ENCODE measurements at places on chromosomes 13 and 19.

DNA sequence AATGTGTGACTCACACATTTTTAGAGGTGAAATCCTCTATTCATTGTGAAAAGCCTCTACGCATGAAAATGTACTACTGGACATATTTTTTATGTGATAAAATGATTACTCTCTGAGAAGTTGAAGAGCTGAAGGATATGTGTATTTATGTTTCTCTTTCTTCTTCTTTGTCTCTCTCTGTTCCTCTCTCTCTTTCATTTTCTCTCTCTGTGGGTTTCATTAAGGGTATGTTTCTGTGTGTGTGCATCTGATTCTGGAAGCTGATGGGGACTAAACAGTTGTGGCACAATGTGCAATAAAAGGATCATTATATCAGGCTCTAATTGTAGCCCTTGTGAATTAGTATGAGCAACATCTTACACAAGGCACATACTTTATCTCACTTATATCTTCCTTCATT, 867.7 kb downstream of the PCDH9 start:
- no peak overlapping the region for H3K4me3 ChIP-seq
- DNase-seq = no peak
- peaks cover 3% of the 10 kb centered on the region for H3K36me3 ChIP-seq
- H3K27me3 ChIP-seq = no peaks in the 10 kb centered on the region
- H3K4me1 ChIP-seq = no peaks in the 10 kb centered on the region

DNA sequence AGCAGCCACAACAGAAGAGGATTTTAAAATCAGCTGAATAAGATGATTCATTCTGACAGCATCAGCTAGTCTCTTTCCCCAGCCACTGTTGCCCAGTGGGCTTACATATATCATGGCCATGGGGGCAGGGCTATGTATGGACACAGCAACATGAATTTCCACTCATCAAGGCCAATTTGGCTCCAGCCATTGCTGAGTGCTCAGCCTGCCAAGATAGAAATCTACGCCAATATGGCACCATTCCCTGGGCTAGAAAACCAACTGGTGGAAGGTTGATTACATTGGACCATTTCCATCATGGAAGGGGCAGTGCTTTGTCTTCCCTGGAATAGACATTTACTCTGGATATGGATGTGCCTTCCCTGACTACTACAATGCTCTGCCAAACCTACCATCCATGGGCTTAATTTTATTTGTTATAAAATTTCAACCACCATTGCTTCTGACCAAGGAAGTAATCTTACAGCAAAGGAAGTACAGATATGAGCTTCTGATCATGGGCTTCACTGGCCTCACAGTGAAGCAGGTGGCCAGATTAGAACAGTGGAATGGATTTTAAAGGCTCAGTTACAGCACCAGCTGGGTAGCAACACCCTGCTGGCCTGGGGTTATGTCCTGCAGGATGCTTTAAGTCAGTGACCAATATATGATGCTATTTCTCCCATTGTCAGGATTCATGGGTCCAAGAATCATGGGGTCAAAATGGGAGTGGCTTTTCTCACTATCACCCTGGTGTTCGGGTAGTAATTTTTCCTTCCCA, 9.8 kb upstream of the ALOX5AP start:
- no peaks in the 10 kb centered on the region for H3K36me3 ChIP-seq
- H3K27ac ChIP-seq = no peak overlapping the region
- H3K27me3 ChIP-seq = no peaks in the 10 kb centered on the region
- no peaks in the 10 kb centered on the region for H3K4me1 ChIP-seq

GRCh38 chr19:8466018-8466417, 21.2 kb downstream of the HNRNPM start:
- no peak for DNase-seq
- H3K27me3 ChIP-seq = no peaks in the 10 kb centered on the region
- H3K27ac ChIP-seq = no peak overlapping the region
- H3K36me3 ChIP-seq = peaks cover 90% of the 10 kb centered on the region
- no peak overlapping the region for H3K4me3 ChIP-seq

DNA sequence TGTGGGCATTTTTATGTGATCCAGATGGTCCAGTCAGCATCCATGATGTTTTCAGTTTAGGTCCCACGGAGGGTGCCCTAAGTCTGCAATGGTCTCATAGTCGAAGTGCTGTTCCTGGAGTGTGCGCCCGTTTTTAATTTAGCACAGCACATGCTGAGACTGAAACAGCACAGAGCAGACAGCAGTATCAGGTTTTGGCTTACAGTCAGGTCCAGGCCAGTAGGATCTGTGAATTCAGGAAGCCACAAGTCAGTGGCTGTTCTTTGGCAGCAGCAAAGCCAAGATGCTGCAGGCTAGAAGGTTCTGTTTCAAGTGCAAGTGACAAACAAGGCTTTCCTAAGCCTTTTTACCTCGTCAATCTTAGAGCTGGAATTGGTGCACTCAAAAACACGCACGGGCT, 18.3 kb downstream of the FBXO27 start:
- H3K27ac ChIP-seq = no peak overlapping the region
- H3K36me3 ChIP-seq = peaks cover 10% of the 10 kb centered on the region
- H3K4me1 ChIP-seq = no peaks in the 10 kb centered on the region
- no peak overlapping the region for H3K4me3 ChIP-seq

- H3K27ac ChIP-seq = no peak overlapping the region
- DNase-seq = no peak
- no peak overlapping the region for H3K4me3 ChIP-seq
- no peaks in the 10 kb centered on the region for H3K36me3 ChIP-seq
Observed at GRCh38 chr13:62598708-62599107, 1183.1 kb upstream of the PCDH20 start.

Data from H9 (cell line).